ENCODE measurements at places on chromosomes 6 and 20.

DNA sequence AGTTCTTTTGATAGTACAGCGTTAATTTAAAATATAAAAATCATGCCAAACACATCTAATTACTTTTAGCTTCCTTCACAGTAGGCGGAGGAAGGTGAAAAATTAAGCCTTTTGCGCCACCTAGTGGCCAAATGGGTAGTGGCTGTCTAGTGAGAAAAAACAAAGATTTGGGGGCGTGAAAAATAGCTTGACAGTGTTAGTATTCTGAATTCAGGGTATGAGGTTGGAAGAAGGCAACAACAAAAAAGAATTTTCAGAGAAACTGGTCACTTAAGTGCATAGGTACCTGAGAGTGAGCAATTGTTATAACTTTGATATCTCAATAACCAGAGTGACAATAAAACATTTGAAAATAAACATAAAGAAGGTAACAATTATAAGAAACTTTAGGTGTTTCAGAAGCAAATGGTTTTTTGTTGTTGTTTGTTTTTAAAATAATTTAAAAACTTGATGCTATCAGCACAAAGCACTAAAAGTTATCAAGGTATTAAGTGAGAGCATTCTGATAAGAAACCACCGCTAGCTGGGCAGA is 14.3 kb downstream of the PSMB9 start:
- peak; percentile 62 for DNase-seq

DNA sequence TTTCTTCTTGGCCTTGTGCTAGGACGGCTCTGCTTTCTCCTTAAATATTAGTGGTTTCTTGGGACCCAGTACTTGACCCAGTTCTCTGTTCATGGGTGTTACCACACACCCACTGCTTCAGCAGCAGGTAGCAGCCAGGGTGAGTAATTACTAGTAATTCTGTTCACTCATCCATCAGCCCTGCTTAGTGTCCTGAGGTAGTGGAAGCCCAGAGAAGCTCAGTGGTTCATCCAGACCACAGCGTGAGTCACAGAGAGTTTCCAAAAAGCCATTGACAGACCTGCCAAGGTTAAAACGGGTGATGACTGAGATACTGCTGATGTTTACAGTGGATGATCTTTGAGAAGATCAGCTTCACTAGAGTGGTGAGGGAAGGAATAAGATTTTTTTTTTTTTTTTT is 51.7 kb upstream of the HINT3 start:
- peak; percentile 45 for DNase-seq

GRCh38 chr6:72410769-72411168 is 211.1 kb upstream of the KCNQ5 start:
- no peak for DNase-seq

GRCh38 chr20:39773380-39774000 is 811.3 kb downstream of the DHX35 start:
- DNase-seq = no peak

DNA sequence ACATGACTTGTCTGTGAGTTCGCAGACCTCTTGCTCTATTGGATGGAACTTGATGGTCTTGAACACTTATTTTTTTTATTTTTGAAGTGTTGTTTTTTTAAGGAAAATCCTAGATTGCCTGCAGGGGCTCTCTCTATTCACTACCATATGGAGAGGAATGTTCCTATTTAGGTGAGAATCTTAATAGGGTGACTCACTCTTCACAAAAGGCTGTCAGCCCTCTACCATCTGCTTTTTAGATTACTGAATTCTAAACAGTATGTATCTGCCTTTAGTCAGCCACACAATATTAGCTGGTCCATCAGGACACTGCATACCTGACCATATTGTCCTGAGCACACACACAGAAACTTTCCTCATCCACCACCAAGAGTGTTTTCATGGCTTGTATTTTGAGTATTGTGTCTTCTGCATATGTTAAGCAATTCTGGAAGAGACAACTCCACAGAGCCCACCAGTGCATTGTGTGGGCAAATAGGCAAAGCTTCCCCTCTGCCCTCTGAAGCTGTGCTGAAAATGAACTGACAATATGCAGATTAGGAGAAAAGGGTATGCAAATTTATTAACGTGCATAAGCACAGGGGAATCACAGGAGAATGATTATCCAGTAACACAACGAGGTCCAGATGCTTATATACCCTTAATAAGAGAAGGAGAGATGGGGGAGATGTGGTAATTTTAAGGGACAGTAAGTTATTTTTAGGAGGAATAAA is 6.6 kb upstream of the BTBD9 start:
- DNase-seq = no peak

DNA sequence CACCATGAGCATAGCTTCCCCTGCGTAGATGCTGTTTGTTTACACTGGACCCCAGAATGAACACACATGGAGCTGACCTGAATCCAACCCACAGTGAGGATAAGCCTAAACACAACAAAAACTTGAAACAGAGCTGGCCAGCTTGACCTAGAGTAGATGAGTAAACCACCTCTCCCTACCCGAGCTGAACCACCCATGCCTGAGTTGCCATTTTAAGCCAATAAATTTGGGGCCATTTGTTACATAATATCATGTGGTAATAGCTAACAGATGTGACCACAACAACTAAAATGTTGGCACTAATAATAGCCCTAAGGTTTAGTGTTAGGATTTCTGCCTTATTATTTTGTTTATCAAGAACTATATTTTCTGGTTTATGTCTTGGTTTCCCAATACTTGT is 103.2 kb upstream of the GRIK2 start:
- peak; percentile 44 for DNase-seq

DNA sequence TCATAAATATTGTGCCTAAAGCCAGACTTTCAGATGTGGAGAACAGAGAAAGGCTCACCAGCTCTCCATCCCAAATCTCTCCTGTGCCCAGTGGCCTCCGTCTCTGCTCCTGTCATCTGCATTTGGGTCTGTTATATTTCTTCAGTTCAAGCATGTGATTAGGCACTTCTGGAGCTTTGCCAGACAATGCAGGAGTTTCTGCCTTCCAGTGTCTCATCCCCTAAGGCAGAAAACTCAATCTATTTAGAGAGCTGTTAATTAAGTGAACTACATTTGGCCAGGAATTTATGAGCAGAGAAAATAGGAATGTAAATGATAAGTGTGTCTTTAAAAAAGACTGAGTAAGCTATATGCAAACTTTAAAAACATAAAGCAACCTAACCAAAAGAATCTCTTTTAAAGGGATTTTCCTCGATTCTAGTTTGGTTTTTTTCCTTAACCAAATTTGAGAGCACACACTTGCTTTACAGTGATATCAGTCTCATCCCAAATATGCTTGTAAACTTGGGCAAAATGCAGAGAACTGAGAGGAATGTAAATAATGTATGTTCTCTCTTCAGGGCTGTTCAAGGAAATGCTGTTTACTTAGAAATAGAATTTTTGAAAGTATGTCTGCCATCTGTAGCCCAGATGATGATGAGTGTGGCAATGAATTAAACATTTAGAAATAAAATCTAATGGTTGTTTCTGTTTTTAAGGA is 113.9 kb downstream of the ELOVL4 start:
- DNase-seq = no peak

DNA sequence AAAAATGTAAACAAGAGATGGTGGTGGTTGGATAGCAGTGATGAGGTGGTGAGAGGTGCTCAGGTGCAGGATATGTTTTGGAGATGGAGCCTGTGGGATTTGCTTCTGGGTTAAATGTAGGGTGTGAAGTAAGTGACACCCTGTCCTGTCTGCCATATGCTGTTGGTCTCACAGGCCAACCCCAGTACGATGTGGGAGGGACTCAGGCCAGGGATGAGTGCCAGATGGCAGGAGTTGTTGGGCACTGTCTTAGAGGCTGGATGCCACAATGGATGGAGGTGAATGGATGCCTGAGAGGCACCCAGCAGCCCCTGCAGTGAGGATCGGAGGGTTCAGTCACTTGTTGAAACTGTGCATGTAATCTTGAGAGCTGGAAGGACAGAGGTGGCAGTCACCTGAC is 259.3 kb downstream of the NRN1 start:
- DNase-seq = no peak

GRCh38 chr6:142857233-142857761 is 87.7 kb downstream of the HIVEP2 start:
- DNase-seq = no peak

All from AG20443 (cell line).